ENCODE measurements at places on chromosomes 11 and 22.
A peak's percentile ranks its signal among the peaks of the same experiment; 100 is the strongest.

DNA sequence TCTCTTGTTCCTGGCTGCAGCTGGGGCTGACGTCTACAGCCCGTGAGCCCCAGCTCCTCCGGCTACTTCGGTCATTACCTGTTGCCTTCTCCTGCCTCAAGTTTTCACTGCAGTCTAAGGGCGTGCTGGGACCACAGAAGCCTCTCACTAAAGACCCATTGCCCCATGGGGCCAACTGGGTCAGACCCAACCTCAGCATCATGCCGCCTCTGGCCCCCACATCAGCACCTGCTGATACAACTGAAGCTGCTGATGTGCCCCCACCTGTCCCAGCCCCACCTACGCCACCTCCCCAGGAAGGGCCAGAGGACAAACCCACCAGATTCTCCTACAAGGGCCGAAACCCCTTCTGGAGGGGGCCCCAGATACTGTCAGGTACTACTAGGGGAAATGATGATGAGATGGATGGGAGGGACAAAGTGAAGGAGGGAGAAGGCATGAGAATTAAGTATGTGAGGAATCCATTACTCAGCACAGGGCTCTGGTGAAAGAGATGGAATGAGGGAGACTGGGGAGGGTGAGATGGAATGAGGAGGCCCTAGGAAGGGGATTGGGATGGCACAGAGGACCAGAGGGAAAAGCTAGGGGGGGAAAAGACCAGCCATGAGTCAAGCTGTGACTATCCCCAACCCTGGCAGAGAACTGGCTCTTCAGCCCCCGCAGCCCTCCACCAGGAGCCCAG lies 5.1 kb downstream of the C11orf42 start:
- DNase-seq: no peak

DNA sequence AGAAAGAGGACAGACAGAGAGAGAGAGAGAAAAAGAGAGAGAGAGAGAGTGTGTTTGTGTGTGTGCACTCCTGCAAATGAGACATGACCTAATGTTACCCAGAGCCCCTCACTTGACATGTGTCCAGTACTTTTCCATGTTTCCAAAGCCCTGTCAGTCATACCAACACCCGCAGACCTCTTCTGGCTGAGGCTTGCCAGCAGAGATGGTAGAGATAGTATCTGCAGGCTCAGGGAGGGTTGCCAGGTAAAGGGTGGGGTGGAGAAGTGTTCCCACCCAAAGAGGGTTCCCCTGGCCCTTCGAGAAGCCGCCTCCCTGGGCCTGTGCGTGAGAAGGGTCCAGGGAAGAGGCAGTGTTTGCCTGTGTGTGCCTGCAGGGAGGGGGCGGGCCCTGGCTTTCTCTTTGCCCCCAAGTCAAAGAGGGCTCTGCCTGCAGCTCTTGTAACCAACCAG lies 40.7 kb downstream of the POU2F3 start:
- DNase-seq: no peak

- peak; percentile 68 for DNase-seq
These were observed 281.9 kb downstream of the CADM1 start for GRCh38 chr11:115222218-115222862.

- no peak for DNase-seq
These were observed 10.2 kb downstream of the LRRC74B start for GRCh38 chr22:21055880-21056319.

GRCh38 chr11:86737737-86738136 lies 62.6 kb upstream of the PRSS23 start:
- DNase-seq: no peak

DNA sequence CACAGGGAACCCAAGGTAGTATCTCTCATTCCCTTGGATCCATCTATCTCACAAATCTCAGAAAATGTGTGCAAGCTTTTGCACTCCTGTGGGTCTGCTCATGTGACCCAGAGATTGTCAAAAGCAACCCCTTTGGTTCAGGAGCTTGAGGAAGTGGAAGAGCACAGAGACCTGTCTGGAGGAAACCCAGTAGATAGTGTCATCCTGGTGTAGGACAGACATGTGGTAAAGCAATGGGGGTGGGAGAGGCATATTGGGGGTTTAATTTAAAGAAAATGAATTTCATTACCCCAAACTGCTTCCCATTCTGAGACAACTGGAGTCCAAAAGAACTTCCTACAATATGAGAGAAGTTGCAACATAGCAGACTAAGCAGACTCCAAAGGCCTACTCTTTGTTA lies 5.8 kb upstream of the MS4A14 start:
- no peak for DNase-seq

- DNase-seq: no peak
These were observed 90.8 kb upstream of the CD82 start for GRCh38 chr11:44474702-44475101.

DNA sequence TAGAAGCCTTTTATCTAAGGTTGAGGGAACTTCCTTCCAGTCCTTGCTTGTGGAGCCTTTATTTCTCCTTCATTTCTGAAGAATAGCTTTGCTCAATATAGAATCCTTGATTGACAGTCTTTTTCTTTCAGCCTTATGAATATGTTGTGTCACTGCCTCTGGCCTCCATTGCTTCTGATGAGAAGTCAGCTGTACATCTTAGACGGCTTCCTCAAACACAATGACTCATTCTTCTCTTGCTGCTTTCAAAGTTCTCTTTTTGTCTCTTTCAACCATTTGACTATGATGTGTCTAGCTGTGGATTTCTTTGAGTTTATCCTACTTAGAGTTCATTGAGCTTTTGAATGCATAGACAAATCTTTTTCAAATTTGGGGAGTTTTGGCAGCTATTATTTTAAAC lies 893.2 kb downstream of the BRD1 start:
- DNase-seq: no peak

GRCh38 chr11:30705913-30706675 lies 119.9 kb upstream of the MPPED2 start:
- no peak for DNase-seq

- peak; percentile 7 for DNase-seq
These were observed 36.0 kb downstream of the IRAG1 start for GRCh38 chr11:10657308-10658271.

- no peak for DNase-seq
These were observed 134.8 kb downstream of the EHF start for GRCh38 chr11:34755671-34756070.

DNA sequence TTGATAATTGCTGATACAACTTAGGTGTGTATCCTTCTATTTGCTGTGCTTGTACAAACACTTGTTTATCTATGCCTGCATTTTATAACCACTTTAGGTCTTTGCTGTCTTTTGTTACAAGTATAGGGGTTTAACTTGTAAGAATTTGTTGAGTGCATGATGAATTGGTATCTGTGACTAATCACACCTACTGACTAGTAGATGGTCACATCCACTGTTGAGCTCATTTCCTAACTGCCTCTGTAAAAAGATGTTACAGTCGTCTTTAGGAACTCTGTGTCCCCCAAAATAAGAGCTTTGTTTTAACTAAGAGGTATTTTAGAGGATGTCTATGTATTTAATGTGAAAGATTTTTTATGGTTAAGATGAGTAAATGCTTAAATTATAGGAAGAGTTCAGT lies 60.5 kb downstream of the HIPK3 start:
- DNase-seq: no peak

DNA sequence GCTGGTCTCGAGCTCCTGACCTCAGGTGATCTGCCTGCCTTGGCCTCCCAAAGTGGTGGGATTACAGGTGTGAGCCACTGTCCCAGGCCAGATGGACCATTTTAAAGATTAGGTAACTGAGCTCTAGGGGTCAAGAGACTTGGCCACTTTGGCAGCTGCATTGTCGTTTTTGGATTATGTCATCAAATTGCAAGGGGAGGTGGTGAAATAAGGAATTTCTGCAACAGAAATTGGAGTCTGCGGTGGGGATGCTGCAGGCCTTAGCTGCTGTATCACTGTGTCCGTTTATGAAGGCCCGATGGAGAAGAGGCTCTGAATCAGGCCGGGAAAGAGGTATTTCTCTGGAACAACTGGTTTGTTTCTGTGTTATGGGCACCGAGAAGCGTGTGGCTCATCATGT lies 34.6 kb downstream of the PTPRJ start:
- DNase-seq: no peak

DNA sequence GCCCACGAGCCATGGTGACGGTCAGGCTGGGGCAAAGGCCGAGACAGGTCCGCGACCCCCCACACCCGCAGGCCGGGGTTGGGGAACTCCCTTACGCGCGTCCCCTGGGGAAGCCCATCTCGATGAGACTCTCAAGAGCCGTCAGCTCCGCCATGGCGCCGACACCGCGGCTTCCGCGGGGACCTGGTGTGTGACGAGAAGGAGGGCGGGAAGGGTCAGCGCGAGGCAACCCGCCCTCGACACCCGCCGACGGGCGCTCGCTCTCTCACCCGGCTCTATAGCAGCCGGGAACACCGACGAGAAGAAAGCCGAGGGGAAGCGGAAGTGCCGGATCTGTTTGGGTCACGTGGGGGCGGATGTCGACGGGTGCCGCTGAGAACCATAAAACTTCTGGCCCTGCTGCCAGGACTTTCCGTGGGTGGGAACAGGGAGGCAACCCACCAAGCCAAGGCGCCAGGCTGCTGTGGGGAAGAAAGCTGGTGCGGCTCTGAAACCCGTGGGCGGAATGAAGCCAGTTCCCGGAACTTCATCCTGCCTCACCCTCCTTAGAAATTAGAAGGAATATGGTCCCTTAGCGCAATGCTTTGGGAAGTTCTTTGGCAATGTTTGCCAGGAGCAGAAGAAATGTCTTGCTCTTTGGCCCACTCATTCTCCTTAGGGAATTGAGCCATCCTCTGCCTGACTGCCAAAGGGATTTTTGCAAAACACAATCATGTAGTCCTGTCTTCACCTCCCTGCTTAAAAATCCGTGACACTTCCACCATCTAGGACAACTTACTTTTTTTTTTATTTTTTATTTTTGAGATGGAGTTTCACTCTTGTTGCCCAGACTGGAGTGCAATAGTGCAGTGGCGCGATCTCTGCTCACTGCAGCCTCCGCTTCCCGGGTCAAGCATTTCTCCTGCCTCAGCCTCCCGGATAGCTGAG lies at the start of gene UBXN1:
TSS of gene UBXN1 (minus strand) at position 304 of the 927 bp plus-strand sequence. CDS start at position 154, 150 bp downstream.
- peak; percentile 94 for DNase-seq

GRCh38 chr11:1401656-1402221 lies 12.0 kb downstream of the BRSK2 start:
- peak; percentile 80 for DNase-seq

Data from RPMI8226 (cell line).